ENCODE measurements at places on chromosomes 13 and 19.
A peak's percentile ranks its signal among the peaks of the same experiment; 100 is the strongest.

GRCh38 chr13:65264066-65264465, 1966.1 kb downstream of the PCDH9 start:
- DNase-seq = no peak

- DNase-seq = no peak
These were observed 5.5 kb downstream of the PHLDB3 start for GRCh38 chr19:43499042-43499441.

GRCh38 chr19:3276341-3276799, 51.9 kb downstream of the CELF5 start:
- DNase-seq = peak; percentile 67

- DNase-seq = no peak
These were observed 68.2 kb downstream of the LMO7 start for GRCh38 chr13:75704194-75704926.

GRCh38 chr19:11142528-11143171, 12.9 kb downstream of the SPC24 start:
- no peak for DNase-seq

- no peak for DNase-seq
These were observed 1.1 kb downstream of the SLITRK1 start for GRCh38 chr13:83881140-83881684.

GRCh38 chr19:30009013-30009412, 67.0 kb downstream of the URI1 start:
- no peak for DNase-seq

DNA sequence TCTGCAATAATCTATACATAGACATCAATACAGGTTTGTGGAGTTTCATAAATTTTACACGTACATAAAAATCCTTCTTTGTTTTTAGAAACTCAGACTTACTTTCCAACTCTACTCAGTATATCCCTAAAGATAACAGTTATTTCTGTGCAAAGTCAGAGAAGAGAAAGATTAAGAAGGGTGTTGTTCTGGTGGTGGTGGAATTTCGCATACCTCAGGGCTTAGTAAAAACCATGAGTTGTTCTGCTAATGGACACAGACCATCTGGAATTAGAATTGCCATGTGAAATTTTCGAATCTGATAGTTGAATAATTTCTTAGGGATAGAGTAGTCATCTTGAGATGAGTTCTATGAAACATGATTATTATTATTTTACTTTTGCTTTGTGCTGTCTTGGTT, 102.7 kb downstream of the ZAR1L start:
- DNase-seq = no peak

GRCh38 chr13:24742294-24742693, 21.7 kb upstream of the RNF17 start:
- no peak for DNase-seq

DNA sequence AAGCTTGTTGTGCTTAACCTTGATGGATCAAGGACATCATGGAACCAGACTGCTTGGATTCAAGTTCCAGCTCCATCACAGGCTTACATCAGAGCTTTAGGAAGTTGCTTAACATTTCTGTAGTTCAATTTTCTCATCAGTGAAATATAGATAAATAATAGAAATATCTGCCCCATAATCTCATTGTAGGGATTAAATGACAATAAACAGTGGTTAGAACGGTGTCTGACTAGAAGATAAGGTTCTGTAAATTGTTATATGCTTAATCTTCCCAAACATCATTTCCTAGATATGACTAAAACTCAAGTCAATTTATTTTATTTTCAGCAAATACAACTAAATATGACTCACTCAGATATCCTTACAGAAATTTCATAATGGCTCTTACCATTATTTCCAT, 83.5 kb downstream of the SLITRK1 start:
- DNase-seq = no peak

- no peak for DNase-seq
These were observed 4.1 kb downstream of the SPRY2 start for GRCh38 chr13:80336776-80337287.

DNA sequence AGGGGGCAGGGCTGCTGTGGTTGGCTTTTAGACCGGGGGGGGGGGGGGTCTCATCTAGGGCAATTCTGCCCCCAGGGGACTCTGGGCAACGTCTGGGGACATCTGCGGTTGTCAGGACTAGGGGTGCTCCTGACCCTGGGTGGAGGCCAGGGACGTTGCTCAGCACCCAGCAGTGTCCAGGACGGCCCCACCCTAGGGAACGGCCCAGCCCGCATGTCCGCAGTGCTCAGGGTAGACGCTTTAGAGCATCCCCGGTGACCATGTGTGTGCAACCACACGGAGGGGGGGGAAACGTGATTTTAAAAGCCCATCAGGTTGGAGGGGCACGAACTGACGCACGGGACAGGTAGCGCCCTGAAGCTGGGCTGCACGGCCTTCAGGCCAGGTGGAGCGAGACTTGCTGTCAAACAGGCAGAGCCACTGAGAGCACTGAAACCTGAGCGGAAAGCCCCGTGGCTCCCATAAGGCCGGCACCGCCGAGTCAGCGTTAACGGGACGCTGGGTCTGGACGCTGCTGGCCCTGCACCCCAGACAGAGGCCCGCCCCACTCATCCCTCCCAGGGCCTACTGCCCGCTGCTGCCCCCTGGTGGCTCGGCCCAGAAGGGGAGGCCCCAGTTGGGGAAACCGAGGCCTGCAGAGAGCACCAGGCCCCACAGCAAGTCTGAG, 8.3 kb downstream of the CACTIN start:
- DNase-seq = peak; percentile 80

GRCh38 chr13:78832461-78832860, 173.5 kb upstream of the OBI1 start:
- no peak for DNase-seq

GRCh38 chr13:95191821-95192563, 109.3 kb downstream of the ABCC4 start:
- peak; percentile 85 for DNase-seq

DNA sequence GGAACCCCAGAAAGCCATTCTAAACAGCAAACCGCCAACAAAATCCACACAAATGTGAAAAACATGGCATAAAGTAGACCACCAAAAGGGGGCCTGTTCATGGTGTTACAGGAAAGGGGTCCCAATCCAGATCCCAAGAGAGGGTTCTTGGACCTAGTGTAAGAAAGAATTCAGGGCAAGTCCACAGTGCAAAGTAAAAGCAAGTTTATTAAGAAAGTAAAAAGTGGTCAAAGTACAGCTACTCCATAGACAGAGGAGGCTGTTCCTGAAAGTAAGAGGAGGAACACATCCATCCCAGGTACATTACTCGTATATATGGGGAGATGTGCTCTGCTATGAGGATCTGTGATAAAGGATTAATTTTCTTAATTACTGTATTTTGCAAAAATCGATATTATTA, 67.8 kb upstream of the SLC15A1 start:
- no peak for DNase-seq

DNA sequence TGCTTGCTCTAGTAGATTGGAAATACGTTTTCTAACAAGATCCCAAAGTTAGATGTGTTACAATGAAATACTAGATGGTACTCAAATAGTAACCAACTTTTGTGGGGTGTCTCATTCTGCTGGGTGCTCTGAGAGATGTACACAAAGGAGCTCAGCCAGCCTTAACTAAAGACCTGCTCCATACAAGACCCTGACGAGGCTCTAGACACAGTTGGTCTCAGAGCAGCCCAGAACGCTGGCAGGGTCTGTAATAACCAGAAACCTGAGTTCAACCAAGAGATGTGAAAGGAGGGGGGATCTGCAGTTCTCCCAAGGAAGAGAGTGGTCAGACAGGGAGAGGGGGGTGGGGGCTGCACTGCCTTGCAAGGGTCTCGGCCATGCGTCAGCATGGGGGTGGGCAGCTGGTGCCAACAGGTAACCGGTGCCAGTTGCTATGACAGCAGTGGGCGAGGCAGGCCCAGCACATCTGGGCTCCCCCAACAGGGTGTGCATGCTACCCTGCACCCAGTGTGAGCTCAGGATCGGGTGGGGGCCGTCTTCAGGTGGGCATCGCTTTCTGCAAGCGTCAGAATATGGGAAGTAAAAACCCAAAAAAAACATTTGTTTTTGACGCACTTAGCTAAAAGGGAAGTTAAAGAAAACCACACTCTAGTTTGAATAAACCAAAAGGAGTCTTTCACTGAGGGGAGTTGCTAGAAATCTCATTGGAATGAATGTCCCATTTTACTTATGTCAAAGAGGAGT, 68.0 kb upstream of the GPR183 start:
- peak; percentile 53 for DNase-seq

DNA sequence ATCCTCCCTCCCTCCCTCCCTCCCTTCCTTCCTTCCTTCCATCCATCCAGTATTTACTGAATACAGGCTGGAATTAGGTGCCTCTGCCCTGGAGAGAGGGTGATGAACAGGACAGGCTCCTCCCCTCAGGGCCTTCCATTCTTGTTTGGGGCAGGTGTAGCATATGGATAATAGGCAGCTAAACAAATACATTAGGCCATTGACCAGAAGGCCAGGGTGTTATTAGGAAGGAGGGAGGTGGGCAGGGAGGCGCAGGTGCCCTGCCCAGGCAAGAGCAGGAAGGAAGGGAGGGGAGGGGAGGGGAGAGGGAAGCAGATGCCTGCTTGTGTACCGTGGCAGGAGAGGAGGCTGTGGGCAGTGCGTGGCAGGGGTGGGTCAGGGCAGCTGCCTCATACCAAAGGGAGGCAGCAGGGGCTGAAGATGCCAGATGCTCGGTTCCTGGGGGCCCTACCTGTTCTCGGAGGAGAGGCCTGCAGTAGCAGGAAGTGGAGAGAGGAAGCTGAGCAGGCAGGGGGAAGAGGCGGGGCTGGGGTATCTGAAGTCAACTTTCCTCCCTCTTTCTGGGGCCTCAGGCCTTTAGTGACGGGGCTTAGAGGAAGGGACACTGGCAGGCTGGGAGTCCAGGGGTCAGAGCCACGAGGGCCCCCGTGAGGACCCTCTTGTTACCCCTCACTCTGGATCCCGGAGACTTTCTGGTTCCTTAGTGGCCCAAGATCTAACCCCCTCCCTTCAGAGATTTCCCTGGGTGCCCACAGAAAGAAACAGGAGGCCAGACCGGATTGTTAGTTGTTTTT, at the start of gene RINL:
TSS of gene RINL (minus strand) at position 495 of the 794 bp plus-strand sequence. CDS start 1,533 bp downstream, outside the sequence.
- peak; percentile 77 for DNase-seq

Measured in stimulated activated CD8-positive, alpha-beta memory T cell treated with anti-CD3 and anti-CD28 coated beads, Interleukin-4, amount 100 ng/mL, for 48 hours (primary cell).